ENCODE measurements at places on chromosomes 4 and X.

DNA sequence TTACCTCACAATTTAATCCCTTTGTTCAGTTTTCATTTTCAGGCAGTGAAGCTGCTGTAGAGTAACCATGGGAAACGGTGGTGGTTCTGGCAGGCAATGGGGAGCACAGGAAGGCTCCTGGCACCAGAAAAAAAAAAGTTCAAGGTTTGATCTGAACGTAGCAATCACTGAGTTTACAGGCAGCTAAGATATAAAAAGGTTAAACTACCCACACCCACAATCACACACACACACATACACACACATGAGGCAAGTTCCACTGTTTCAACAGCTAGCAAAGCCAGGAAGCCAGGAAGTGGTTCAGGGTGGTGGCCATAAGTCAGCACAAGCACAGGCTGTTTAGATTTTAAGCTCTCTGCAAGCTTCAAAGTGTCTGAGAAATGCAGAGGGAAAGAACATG, at the start of gene SULT1B1:
Gene SULT1B1, minus strand, starts transcription at position 166 of the 400 bp plus-strand sequence. CDS start 5,403 bp downstream, outside the sequence.
- no peak for DNase-seq

DNA sequence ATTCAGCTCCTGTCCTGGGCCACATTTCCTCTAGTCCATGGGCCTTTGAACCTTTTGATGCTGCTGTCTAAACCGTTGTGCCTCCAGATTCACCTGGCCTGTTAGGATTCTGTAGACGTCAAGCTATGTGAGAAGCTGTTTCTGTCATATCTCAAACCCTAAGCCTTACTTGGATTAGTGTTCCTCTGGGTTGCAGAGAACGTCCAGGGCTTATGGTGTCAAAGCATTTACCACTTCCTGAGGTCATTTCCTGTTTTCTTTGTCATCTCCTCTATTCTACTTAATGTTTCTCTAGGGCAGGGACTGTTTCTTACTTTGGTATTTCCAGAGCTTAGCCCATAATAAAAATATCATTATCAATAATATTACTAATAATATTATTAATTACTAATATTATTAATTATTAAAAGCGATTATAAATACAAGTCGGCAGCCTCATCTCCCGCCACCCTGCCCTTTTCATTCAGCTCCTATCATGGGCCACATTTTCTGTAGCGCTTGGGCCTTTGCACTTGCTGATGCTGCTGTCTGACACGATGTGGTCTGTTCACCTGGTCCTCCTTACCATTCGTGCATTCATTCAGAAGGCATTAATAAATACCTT, 19.1 kb downstream of the PRIMPOL start:
- DNase-seq, result no peak

DNA sequence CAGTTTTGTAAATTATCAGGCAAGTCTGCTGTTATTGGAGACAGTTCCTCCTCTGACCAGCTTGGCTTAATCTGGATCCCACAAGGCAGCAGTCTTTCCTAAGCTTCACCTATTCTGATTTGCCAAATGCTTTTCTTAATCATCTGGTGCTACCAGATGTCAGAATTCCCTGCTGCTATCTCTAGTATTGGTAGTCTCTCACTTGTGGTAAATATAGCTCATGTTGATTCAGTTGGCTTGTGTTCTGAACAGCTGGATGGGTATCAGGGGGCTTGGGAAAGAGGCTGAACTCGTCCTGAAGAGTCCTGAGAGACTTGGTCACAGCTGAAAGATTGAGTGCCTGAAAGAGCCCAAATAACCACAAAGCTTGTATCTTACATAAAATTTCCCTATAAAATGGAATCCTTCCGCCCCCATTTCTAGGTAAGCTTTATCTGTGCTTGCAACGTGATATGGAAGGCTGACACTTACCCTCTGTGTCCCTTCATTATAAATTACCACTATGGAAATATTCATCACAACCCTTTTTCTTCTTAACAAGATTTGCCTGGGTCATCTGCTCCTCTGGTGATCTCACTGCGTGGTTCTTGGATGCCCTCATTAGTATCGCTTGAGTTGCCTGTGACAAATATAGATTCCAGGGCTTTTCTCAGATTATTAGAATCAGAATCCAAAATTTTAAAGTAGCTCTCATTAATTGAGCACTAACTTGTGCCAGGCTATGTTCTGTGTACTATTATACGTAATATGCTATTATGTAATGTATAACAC, 104.1 kb upstream of the GPRIN3 start:
- no peak for DNase-seq

GRCh38 chrX:12307961-12308360, 169.7 kb downstream of the FRMPD4 start:
- DNase-seq, result no peak

GRCh38 chr4:32030406-32030805, 1310.2 kb downstream of the PCDH7 start:
- no peak for DNase-seq

- DNase-seq, result no peak
Measured at GRCh38 chrX:39324233-39324930, 523.1 kb downstream of the MID1IP1 start.
